ENCODE measurements at places on chromosomes 16 and 17.

GRCh38 chr17:75289832-75290337, 652 bp upstream of the SLC25A19 start:
- DNase-seq, result no peak

DNA sequence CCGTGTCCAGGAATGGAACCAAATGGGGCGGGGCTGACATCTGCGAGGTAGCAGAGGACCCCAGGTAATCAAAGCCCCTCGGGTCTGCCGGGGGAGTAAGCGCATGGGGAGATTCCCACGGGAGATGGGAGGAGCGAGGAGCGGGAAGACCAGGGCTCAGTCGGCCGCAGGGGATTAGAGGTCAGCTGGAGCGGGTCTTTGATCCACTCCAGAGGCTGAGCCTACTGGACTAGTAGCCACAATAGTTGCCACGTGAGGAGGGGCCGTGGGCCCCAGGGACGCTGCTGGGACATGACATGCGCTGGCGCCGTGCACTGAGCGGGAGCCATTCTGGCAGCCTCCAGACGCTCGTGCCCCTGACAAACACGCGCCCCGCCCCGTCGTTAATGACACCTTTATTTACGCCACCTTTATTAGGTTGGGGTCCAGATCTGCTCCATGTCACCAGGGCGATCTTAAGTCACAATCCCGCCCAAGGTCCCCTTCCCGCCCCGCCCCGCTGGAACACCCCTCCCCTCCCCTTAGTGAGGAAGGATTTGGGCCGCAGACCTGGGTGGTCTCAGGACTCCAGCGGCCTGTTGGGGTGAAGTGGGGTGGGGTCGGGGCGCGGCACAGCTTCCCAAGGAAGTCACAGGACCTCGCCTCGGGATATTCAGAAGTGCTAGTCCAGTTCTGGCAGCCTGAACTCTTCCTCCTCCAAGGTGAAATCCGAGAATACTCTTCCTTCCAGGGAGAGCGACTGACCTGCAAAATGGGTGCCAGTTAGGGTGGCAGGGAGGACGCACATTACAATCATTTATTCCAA, 15.0 kb downstream of the PPY start:
- no peak for DNase-seq

GRCh38 chr17:73250851-73251640, 10.6 kb downstream of the CPSF4L start:
- DNase-seq, result no peak

DNA sequence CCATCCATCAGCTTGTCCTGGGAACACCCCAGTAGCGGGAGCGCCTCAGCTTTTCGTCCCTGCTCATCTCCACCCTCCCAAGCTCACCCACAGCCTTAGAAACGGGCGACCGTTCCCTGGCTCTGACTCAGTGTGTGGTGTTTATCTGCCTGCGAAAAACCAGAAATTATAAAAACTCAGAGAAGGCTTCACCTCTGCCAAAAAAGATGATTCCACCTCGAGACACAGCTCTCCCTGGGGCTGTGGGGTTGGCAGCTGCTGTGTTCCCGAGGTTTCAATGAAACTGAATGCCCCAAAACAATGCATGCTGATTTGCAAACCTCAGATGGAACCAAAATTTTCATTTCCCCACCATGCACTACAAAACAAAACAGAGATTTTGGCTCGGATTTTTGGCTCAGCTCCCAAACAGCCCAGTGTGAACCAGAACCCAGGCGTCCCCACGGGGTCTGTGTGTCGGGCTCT, 62.4 kb upstream of the MED9 start:
- DNase-seq, result no peak

- DNase-seq, result no peak
Observed at GRCh38 chr17:8162997-8163977, 539 bp upstream of the VAMP2 start.

DNA sequence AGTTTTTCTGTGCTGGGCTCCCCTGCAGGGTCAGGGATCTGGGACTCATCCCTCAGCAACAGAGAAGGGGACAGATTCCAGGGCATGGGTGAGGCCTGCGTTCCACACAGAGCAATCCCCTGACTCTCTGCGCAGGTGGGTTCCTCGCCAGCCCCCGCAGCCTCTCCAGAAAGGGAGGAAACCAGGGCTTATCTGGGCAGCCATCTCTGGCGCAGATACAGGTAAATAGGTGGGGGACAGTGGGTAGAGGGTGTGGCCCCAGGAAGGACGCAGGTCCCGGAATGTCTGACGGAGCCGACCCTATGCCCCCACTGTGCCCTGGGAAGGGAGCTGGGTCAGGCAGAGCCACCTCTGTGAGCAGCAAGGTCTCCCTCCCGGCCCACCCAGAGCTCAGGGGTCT, 23.2 kb downstream of the PIEZO1 start:
- DNase-seq, result no peak

DNA sequence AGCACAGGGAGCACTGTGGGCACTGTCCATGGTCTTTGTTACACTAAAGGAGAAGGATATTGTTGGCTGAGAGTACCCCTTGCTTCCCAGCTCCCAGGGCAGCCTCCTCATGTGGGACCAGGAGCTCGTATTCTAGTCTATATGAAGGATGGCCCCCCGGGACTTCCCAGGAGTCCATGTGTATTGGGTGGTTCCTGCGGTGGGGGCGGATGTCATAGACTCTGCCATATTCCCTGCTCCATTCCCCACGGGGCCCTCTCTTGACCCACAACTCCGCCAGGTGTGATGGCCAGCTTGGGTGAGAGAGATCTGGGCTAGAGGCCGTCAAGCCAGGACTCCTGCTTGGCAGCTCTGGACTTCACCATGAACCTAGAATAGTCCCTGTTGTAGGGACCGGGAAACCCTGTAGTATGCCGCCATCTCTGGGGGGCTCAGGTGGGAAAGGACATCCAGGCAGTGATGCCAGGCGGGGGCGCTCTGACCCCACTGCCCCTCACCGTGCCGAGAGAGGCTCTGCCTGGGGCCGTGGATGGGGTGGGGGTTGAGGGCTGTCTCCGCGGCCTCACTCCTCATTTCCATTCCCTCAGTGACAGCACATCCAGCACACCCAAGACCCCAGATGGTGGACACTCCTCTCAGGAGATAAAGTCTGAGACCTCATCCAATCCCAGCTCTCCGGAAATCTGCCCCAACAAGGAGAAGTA, 37.8 kb downstream of the OR1D5 start:
- no peak for DNase-seq

DNA sequence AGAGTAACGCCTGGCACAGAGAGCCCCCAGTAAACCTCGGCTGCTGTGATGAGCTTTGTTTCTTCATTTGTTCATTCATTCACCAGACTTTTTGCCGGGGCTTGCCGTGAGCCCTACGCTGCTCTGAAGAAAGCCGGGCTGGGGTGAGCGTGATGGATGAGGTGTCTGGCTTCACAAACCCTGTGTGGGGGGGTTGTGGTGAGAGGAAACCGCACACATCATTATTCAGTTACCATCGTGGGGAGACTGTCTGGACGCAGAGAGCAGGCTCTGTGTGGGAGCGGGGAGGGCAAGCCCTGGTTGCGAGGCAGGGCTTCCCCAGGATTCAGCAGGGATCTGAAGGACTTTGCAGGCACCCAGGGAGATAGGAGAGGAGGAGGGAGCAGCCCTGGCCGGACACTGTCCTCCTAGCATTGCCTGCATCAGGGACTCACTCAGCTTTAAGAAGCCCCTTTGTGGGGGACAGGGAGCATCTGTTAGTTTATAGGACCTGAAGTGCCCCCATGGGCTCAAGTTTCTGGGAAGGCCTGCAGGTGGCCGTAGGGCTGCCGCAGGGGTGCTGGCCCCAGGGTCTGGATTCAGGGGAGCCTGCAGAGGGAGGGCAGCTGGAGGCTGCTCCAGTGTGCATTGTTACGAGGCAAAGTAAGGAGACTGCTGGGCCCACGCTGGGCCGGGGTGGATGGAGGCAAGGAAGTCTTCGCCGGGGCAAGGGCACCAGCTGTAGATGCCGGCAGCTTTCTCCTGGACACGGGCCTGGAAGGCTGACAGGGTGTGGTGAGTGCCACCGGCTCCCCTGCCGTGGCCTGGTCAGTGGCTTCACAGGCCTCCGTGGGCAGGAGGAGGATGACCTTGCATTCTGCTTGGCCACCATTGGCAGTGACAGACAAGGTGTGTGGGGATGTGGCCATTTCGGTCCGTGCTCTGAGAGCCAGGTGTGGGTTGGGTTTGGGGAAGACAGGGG, 334.5 kb downstream of the SEC14L1 start:
- peak; percentile 84 for DNase-seq

GRCh38 chr17:81734405-81735263, 22.6 kb downstream of the SLC25A10 start:
- no peak for DNase-seq

GRCh38 chr17:28173801-28174200, 131.3 kb downstream of the NLK start:
- DNase-seq, result no peak

- no peak for DNase-seq
Observed at GRCh38 chr17:65727246-65727645, 165.8 kb upstream of the AXIN2 start.

DNA sequence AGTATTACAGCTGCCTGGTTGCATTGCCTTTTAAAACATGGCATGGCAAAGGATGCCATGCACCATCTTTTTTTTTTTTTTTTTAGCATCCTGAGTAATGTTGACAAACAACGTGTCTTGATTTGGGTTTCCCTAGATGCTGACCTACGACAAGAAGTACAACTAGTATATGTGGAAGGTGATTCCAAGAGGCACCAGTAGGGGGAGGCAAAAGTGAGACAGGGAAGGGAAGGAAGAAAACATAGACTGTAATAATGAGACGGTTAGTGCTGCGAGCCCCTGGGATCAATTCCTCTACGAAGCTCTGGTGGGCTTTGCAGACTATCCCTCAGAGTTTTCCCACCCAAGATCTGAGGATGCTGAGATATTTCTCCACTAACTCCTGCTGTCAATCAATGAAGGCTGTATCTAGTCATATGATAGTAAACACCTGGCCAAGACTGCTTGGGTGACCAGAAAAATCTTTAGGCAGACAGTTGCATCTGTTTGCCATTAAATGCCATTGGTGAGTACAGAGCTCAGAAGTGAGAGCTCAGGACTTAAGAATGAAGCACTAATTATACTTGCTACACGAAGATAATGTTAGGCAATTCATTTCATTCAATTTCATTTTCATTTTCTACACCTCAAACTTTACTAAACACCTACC, 458.6 kb upstream of the GOT2 start:
- peak; percentile 4 for DNase-seq

DNA sequence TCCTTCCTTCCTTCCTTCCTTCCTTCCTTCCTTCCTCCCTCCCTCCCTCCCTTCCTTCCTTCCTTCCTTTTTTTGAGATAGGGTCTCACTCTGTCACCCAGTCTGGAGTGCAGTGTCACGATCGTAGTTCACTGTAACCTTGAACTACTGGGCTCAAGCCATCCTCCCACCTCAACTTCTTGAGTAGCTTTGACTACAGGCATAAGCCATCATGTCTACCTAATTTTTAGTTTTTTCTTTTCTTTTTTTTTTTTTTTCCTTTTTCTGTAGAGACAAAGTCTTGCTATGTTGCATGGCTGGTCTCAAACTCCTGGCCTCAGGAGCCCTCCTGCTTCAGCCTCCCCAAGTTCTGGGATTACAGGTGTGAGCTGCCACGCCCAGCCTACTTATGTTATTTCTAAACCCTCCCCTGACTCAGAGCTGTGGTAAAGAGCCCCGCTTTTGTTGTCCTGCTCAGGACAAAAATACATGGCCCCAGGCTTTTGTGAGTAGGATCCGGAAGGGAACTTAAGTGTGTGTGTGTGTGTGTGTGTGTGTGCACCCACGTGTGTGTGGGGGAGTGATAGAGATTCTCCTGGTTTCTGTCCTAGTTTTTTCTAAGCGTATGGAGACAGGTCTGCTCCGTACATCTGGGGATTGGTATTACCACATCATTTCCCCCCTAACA, 67.1 kb downstream of the PRKCB start:
- DNase-seq, result no peak

DNA sequence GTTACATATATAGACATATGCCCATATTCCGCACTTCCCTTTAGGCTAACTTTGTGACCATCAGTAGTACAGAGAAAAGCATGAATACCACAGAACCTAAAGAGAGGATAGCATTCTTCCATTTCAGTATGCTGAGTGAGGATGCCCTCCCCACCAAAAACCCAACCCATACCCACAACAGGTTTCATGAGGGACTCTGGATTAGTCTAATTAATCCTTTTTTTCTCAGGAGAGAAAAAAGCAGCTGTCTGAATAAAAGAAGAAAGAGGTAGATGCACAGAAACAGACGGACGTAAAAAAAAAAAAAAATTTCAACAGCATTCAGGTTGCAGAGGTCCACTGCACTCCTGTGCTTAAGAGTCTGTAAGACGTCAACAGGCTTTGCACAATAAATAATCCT, 6.7 kb downstream of the MMD start:
- no peak for DNase-seq

DNA sequence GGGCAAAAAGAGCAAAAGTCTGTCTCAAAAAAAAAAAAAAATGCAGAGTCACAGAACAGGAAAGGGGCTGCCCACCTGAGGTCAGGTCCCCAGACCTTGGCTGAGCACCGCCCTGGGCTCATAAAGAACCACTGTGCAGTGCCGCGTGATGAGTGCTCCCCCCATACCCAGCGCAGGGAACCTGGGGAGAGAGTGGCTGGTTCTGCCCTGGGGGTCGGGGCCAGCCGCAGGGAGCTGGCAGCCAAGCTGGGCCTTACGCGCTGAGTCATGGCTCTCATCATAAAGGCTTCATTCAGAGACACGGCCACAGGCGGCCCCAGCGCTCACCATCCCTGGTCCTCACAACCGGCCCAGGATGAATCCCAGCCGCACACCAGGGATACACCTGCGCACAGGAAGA, 80.7 kb downstream of the RAB11FIP4 start:
- DNase-seq, result no peak

DNA sequence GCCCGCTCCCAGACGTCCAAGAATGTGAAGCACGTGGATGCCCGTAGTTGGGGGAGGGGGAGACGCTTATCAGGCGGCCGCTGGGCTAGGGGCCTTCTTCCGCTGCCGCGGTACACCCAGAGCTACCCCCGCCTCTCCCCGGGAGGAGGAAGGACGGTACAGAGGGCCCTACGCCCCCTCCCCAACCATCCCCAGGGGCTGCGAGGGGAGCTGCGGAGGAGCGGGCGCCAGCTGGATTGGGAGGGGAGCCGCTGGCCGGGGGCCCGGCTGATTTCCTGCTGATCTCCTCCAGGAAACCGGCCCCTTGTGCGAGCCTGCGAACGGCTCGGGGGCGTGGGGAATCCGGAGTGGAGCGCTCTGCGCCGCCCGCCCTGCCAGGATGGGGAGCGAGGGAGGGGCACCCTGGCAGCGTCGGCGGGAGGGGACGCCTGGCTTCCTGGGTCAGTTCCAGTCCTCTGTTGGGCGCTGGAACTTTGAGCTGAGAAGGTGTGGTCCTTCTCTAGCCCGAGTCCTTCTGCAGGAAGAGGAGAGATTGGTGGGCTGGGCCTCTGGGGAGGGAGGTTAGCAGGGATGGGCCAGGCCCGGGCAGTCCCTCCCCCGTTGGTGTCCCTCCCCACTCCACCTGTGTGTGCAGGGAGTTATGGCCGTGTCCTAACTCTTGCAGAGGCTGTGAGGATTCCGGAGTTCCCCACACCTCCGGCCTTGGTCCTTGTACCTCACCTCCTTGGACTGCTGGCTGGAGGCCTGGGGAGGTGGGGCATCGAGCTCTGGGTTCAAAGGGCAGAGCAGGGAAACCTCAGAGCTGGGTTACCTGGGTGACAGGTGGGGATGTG, 19.2 kb downstream of the GJD3 start:
- DNase-seq, result no peak

GRCh38 chr16:50519602-50520001, 28.6 kb upstream of the NKD1 start:
- DNase-seq, result no peak
